AG10803 (cell line): ENCODE measurements at places on chromosomes 4 and X.
A peak's percentile ranks its signal among the peaks of the same experiment; 100 is the strongest.

- DNase-seq = no peak
Measured at GRCh38 chr4:55355555-55355954, 9.5 kb downstream of the SRD5A3 start.

DNA sequence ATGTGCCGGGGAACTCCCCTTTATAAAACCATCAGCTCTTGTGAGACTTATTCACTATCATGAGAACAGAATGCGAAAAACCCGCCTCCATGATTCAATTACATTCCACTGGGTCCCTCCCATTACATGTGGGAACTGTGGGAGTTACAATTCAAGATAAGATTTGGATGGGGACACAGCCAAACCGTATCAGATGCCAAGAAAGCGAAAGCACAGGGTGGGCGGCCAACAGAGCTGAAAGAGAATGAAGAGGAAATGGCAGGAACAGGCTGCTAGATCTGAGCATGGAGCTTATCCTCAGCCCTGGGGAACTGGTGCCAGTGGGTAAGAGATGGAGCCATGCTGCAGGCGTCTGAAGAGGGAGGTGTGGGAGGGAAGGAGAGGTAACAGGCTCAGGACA is 117.7 kb upstream of the PNPLA4 start:
- DNase-seq = no peak

GRCh38 chrX:43474321-43474720 is 181.8 kb upstream of the MAOA start:
- DNase-seq = no peak

GRCh38 chrX:130575831-130576389 is 174.1 kb downstream of the RBMX2 start:
- DNase-seq = peak; percentile 36

DNA sequence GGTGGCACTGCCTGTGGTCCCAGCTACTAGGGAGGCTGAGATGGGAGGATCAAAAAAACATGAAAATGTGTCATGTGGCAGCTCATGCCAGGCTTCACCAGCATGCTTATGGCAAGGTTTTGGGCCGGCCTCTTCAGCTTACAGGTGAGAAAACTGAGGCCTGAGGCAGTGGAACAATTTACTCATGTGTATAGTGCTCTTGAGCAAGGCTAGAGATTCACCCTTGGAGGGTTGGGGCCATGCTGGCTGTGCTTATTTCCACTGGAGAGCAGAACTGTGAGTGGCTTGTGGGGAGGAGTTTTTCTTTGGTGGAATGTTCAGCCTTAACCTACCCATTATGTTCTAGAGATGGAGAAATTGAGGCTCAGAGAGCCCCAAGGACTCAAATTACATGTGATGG is 31.8 kb downstream of the NSD2 start:
- no peak for DNase-seq

GRCh38 chr4:76634220-76634619 is 199.2 kb downstream of the SHROOM3 start:
- peak; percentile 92 for DNase-seq

DNA sequence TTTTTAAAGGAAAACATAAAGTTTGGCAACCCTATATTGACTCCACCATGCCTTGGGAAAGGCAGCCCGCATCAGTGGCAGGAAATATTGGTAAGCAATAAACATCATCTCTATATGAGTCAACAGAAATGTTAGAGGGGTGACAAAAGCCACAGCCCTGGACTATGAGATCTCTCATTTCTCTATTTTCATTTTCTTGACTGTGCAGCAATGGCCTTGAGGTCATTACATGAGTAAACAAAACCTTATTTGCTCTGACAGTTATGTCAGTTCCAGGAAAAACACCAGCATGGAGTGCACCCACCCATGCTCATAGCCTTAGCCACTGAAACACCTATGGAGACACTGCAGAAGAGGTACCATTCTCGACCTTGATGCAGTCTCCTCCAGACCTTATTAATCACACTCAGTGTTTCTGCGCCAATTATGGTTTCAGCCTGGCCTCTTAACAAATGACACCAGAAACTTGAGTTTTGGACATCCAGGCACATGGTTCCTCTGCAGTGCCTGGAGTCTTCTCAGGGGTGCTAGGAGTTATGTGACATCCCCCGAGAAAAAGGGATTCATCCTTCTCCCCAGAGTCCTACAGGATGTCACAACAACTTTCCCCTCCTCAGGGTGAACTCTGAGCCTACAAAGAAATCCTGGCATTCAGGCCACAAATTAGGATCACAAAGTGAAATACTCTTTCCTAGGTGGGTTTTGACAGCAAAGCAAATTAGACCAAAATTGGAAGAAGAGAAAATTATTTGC is 16.0 kb upstream of the HPGD start:
- no peak for DNase-seq

DNA sequence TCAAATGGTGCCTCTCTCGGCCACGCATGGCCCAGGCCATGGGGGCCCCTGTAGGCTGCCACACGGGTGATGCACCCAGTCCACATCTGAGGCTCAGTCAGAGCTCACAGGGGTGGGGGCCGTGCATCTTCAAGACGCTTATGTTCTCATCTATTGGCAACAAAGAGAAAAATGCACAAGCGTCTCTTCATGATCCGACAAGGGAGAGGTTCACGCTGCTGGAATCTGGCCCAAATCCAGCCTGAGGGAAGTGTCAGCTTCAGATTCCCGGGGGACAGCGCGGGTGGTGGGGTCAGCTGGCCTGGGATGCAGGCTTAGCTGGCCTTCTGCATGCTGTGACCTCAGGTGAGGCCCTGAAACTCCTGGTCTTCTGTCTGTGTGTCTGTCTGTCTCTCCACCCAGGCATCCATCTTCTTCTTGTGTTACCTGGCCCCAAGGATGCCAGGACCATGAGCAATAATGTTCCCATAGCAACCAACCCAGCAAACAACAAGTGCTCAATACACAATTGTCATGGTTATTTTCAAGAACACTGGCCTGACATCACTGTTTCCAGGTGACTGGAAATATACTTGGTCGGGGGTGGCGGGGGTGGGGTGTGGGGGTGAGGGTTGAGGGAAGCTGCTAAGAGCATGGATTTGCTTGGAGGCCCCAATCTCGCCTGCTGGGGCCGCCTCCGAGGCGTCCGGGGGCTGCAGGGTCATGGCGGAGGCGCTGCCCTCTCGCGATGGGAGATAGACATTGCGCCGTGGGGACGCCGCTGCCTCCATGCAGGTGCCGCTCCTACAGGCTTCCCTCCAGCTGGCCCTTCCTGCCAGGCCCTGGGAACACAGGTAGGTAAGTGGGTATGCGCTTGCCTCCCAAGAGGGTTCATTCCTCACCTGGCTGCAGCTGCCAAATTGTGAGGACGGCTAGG is 48.3 kb downstream of the ABLIM2 start:
- DNase-seq = no peak

GRCh38 chrX:94493405-94493804 is 819.4 kb downstream of the FAM133A start:
- DNase-seq = no peak

DNA sequence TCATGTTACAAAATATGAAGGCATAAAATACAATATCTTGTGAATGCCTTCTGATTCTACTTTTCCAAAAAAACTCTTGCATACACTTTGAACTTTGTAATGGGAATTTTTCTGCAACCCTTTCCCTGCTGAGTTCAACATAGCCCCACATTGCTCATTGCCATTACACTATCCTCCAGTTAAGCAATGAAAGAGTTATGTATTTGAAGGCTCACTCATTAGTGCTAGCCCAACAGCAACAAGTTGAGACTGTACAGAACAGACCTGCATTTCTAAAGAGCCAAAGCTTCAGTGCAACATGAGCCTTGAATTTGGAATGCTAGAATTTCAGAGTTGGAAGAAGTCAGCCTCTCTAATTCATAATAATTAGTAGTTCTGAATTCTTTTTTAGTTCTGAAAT is 44.4 kb upstream of the STAG2 start:
- no peak for DNase-seq

- no peak for DNase-seq
Measured at GRCh38 chrX:38335382-38335781, 8.1 kb upstream of the RPGR start.

DNA sequence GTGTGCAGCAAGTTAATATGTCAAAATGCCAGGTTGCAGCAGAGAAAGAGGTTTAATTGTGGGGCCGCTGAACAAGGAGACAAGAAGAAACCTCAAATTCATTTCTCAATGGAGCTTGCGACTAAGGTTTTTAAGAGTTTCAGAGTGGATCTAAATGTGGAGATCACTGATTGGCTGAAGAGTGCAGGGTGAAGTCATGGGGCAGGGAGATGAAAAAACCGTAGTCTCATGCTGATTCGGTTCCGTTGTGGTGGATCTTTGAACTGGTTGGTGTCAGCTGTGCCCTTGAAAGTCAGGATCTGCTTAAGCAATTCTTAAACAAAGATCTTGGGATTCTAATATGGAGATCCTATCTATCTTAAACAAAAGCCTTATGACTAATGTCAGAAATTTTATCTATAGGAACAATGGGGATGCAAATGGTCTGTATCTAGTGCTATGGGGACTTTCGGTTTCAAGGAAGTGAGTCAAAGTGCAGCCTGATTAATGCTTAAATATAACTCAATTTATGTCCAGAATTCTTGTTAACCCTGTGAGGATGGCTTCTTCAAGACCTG is 173.9 kb upstream of the CENPE start:
- no peak for DNase-seq

- DNase-seq = no peak
Measured at GRCh38 chr4:25585901-25586523, 69.6 kb upstream of the SLC34A2 start.

- DNase-seq = peak; percentile 100
Measured at GRCh38 chr4:53476232-53477037, 99.0 kb downstream of the FIP1L1 start.

DNA sequence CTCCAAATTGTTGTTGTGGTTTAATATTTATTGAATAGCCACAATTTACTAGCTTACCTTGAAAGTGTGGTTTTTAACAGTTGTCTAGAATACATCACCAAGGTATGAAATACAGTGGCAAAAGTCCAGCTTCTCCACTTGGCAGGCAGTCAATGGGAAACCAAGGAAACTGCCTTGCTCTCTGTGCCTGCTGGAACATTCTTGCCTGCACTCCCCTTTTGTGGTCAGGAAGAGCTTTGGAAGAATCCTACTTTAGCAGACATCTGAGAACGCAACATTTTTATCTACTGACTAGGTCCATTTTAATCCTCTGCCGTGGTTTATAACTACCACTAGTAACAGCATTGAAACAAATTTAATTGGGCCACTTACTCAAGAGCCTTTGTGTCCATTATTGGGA is 64.5 kb downstream of the TENM3 start:
- peak; percentile 98 for DNase-seq

- DNase-seq = no peak
Measured at GRCh38 chrX:45750639-45751038, 550.0 kb upstream of the DIPK2B start.

- peak; percentile 35 for DNase-seq
Measured at GRCh38 chr4:57037982-57038604, 59.4 kb downstream of the POLR2B start.

DNA sequence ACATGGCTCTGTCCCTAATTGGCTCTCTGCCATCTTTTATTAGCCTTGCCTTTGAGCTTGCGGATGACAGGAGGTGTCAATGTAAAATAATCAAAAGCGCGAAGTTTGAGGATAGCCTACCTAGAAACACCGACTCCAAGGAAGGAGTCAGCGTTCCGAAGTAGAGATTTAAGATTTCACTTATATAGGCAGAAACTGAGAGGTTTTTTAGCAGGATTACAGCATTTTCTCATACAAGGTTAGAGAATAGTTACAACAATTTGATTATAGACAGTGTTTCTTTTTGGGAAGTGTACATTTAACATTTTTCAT is 499 bp upstream of the NFXL1 start:
- no peak for DNase-seq
